ENCODE measurements at places on chromosomes 4 and X. TPM values are rescaled to one million over a fixed set of nuclear protein-coding genes. Genes with fewer than 3 reads are reported as not detected.

The TMEM192 gene
- 20.5 TPM for total RNA-seq

The INTS6L gene
- 7.7 TPM for total RNA-seq

The PPP4R3C gene
- not detected for total RNA-seq

The CTAG1A gene
- total RNA-seq = not detected

The RBMXL3 gene
- not detected for total RNA-seq

The FRG2 gene
- not detected for total RNA-seq

The HSD17B13 gene
- total RNA-seq = 0.59 TPM

The ARAF gene
- total RNA-seq = 27.9 TPM

The GNPDA2 gene
- total RNA-seq = 17.0 TPM

The ARSH gene
- total RNA-seq = 0.33 TPM

The LRP2BP gene
- 2.3 TPM for total RNA-seq

DNA sequence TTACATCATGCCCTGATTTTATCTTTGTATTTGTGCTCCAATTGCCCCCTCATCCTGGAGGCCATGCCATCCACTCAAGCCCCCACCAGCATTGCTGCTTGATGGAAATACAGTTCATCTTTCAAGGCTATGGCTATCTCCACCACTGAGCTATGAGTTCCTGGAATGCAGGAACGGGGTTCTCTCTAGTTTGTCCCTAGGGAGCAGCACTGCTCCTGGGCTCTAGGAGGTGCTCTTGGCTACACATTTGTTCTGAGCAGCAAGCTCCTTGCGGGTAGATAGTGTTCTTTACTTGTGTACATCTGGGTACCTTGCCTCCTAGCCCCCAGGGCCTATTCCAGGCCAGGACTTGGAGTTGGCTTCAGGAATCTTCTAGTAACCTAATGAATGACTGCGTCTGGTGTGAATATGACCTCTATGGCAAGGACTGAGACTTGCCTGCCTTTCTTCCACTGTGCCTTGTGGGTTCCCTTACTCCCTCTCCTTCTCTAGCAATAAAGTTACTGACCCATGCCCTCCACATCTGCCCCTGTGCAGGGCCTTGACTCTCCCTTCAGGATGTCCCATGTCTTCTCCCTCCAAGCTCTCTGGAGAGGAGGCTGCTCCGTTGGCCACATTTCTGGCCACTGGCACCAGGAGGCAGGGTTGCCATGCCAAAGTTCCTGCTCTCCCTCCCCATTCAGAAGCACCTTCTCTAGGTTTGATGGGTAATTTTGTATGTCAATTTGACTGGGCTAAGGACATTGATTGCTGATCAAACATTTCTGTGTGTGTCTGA is 7.6 kb downstream of the CITED1 start:
- DNase-seq = no peak

GRCh38 chr4:84821064-84821463 is 145.4 kb downstream of the WDFY3 start:
- DNase-seq = no peak

- no peak for DNase-seq
Measured at GRCh38 chrX:129649268-129650182, 5.2 kb downstream of the APLN start.

- DNase-seq = no peak
Measured at GRCh38 chrX:152845618-152846240, 14.9 kb downstream of the NSDHL start.

DNA sequence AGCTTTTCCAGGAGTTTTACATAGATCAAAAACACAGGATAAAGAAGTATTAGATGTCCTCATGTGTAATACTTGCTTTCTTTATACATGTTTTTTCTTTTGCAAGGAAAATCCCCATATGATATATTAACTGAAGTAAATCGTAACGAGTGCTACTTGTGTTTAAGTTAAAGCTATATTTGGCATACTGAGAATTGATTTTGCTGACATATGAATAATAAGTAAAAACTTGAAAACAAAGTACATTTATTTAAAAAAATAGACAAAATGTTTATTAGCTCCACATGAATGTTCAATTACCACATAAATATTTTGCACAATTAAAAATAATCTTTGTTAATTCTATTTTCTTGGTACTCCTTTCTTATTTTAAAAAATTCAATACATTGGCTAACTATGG is 884.7 kb downstream of the FSTL5 start:
- no peak for DNase-seq

DNA sequence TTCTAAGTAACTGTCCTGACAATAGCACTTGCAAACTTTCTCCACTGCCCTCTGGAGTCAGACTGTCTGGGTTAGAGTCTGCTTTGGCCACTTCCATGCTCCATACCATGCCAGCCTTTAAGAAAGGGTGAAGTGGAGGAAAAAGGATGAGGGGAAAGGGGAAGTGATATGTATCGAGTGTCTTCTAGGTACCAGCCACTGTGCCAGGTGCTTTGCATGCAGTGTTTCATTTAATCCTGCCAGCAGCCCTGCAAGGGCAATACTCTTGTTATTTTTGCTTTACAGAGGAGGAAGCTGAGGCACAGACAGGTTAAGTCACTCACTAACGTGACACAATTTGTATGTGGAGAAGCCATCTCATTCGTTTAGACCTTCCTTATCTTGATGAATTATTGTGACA is 55.6 kb downstream of the RTL9 start:
- no peak for DNase-seq

DNA sequence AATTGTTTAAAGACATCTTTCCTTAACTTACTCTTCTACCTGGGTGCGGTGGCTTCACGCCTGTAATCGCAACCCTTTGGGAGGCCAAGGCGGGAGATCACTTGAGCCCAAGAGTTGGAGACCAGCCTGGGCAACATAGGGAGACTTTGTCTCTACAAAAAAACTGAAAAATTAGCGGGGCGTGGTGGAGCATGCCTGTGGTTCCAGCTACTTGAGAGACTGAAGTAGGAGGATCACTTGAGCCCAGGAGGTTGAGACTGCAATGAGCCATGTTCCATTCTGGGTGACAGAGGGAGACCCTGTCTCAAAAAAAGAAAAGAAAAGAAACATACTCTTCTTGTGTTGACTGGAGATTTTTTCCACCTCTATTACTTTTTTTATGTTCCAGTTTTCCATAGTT is 181.9 kb downstream of the RAPGEF2 start:
- no peak for DNase-seq

DNA sequence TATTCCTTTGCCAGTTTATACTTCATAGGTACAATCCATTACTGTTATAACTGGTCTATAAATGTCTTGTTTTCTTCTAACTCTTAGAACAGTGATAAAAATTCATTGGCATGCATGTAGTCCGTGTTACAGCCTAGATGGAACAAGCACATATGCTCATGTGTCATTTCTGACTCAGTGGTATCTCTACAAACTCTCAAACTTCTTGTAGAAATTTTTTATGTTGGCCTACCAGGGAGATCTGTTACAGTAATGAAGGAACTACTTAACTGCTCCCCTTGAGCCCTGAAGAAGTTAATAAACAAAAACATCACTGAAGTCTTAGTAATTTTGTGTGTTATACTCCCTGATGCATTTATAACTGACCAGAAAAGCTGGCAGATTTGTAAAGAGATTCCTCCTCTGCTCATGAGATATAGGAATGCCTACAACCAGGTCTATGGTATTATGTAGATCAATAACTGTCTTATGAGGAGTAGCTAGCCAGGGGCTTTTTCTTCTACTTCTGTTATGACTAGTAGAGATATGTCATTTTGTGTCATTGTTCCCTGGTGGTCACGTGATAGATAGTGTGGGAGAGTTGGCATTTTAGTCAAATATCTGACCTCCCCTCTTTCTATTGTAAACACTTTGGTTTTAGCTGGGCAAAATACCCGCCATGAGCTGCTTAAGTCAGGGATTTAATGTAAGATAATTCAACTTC is 53.7 kb upstream of the FAAH2 start:
- DNase-seq = no peak

GRCh38 chr4:54365691-54366090 is 136.6 kb downstream of the PDGFRA start:
- no peak for DNase-seq

- DNase-seq = no peak
Measured at GRCh38 chrX:16113978-16114565, 9.3 kb upstream of the GRPR start.

- no peak for DNase-seq
Measured at GRCh38 chr4:19689511-19689910, 562.2 kb upstream of the SLIT2 start.

DNA sequence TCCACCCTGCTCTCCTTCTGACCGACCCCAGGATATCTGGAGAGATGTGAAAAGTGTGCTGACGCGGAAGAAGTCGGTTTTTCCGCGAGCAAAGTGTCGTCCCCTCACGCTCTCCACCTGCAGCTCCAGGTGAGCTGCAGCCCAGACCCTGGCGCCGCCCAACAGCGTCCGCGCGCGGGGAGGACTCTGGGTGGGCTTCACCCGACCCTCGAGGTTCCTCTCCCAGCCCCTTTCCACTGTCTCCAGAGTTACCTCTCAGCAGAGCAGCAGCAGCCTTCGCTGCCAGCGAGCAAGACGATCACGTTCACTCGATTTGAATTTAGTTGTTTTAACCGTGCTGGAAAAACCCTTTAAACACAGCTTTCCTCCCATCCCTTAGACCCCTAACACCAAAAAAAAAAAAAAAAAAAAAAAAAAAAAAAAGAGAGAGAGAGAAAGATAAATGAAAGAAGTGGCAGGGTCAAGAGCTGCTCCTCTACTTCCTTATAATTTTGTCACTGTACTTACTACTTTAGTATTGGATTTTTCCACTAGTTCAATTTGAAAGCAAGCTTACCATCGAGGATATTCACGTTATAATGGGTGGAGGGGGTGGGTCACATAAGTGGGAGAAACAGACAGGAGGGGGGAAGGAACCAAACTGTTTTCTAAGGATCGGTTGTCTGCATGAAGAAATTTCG is 758 bp upstream of the NR3C2 start:
- DNase-seq = no peak

GRCh38 chr4:91965166-91965565 is 338.6 kb upstream of the GRID2 start:
- no peak for DNase-seq

DNA sequence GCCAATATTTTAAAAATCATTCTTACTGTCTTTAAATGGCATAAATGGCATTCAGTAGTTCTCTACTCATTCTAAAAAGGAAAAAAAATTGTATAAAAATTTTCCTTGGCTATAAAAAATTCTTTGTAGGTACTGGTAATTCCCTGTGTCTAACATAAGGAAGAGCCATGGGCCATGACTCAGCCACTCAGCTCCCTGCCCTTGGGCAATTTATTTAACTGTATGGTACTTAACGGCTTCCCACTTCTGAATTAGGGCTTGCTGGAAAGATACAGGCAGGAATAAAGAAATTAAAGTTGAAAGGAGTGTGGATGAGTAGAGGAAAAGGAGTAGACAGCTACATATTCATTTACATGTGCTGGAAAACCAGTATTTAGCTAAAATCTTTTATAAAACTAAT is 30.6 kb downstream of the ABHD18 start:
- DNase-seq = no peak

- DNase-seq = no peak
Measured at GRCh38 chr4:126207910-126208309, 893.2 kb downstream of the FAT4 start.

DNA sequence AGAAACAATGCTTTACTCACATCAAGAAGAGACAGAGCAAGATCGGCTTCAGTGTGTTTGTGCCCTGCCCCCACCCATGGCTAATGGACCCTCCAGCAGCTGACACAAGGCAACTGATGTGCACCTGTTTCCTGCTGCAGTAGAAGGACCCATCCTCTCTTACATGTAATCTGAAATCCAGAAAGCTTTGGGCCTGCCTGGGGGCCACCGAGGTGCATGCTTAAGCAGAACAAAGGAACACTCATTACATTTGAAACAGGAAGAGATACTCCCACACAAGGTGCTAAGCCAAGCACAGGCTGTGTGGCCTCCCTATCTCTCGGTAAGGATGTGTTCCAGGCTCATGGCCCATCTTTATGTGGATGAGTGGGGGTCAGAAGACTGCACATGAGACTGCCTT is 338.0 kb downstream of the SPOCK3 start:
- DNase-seq = no peak

DNA sequence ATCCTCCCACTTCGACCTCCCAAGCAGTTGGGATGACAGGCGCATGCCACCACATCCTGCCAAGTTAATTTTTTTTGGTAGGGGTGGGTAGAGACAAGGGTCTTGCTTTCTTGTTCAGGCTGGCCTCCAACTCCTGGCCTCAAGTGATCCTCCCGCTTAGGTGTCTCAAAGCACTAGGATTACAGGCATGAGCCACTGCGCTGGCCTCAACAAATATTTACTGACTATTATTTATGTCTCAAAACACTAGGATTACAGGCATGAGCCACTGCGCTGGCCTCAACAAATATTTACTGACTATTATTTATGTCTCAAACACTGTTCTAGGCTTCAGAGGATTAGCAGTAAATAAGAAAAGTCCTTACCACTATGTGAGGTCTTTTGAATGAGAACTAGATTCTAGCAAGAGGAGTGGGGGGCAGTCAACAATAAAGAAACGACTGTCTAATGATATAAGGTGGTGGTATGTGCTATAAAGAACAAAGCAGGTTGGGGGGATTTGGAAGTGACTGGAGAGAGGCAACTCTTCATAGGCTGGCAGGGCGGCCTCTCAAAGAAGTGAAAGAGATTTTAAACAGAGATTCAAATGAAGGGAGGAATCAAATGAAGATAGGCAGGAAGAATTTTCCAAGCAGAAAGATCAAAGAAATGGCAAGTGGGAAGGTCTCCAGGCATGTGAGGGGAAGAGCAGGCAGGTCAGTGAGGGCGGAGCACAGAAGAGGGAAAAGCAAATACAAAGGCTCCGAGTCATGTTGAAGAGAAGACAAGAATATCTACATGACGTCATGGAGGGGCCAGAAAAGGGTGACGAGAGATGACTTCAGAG is 12.7 kb upstream of the ACSL1 start:
- DNase-seq = no peak

GRCh38 chrX:3440981-3441380 is 94.5 kb upstream of the MXRA5 start:
- DNase-seq = no peak

DNA sequence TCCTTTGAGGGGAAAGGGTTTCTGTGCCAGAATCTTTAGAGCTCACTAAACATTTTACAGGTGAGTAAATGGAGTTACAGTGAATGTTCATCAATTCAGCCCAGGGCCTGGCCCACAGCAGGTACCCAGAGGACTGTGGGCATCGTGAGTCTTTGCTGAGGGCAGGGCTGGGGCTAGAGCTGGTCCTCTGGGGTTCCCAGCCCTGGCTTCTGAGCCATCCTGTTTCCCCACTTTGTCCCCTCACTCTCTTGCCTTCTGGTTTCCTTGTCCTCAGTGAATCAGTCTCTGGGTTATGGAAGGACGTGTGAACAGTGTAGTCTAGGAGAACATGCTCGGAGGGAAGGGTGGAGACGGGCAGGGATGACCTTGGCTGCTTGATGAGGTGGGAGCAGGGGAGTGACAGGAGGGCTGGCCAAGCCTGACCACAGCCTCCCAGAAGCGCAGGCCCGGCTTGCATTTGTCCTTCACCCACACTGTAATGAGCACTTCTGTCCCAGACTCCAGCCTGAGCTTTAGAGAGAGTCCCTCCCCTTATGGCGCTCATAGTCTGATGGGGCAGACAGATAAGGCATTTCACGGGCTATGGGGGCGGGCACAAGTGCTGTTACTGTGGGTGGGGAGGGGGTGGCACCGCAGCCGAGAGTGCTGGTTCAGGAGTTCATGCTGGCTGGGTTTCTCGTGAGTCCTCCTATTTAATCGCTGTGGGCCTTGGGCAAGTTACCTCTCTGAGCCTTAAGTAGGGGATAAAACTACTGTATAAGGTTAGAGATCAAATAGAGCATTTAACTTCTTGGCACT is 17.3 kb downstream of the TBC1D14 start:
- DNase-seq = no peak
